ENCODE measurements at places on chromosomes 7 and 10. TPM values are rescaled to one million over a fixed set of nuclear protein-coding genes. Genes with fewer than 3 reads are reported as not detected.

Gene ARMC10
- 25.2 TPM for total RNA-seq

Gene GSTK1
- total RNA-seq, result 142 TPM

Gene POLR2J2
- not detected for total RNA-seq

Gene SFRP4
- total RNA-seq, result 0.33 TPM

Gene COL26A1
- total RNA-seq, result not detected

Gene C10orf90
- total RNA-seq, result not detected

Gene UPK3BL2
- 0.67 TPM for total RNA-seq

Gene UBTD1
- 29.5 TPM for total RNA-seq

Gene FAM180A
- total RNA-seq, result 0.10 TPM

Gene MYOF
- 256 TPM for total RNA-seq

Gene NYAP1
- total RNA-seq, result 2.9 TPM

Gene GPAM
- total RNA-seq, result 5.4 TPM

Gene PDE1C
- 7.2 TPM for total RNA-seq

Gene COL17A1
- total RNA-seq, result 3.3 TPM

Gene SPACDR
- 3.4 TPM for total RNA-seq

Gene FAM13C
- 0.73 TPM for total RNA-seq

Gene C7orf57
- total RNA-seq, result 0.15 TPM

Gene TMEM229A
- not detected for total RNA-seq

Gene OPALIN
- not detected for total RNA-seq

Gene GSTO2
- 0.30 TPM for total RNA-seq

Gene TUBB8
- 0.13 TPM for total RNA-seq

Gene GRID2IP
- total RNA-seq, result not detected

Gene DPP6
- not detected for total RNA-seq

Gene H2BK1
- not detected for total RNA-seq

Gene RARRES2
- total RNA-seq, result not detected

Gene OR2A42
- total RNA-seq, result not detected

Gene PNLIPRP3
- not detected for total RNA-seq

Gene OR2F1
- total RNA-seq, result not detected

Gene NAT16
- total RNA-seq, result not detected

Gene URGCP
- 19.5 TPM for total RNA-seq

Gene SEMA3E
- total RNA-seq, result 0.27 TPM

Gene NAPEPLD
- 3.1 TPM for total RNA-seq

Gene CPXM2
- 7.0 TPM for total RNA-seq

Gene DENND2A
- 0.15 TPM for total RNA-seq

Gene PGAM2
- not detected for total RNA-seq

Gene NKX2-3
- not detected for total RNA-seq

Gene ARHGAP19
- 17.5 TPM for total RNA-seq

Gene OR2A7
- not detected for total RNA-seq

Gene VAX1
- total RNA-seq, result not detected

Gene FRMPD2
- total RNA-seq, result 0.05 TPM

Gene XPNPEP1
- total RNA-seq, result 81.3 TPM

Gene MKX
- total RNA-seq, result not detected

Gene SFR1
- 13.3 TPM for total RNA-seq

Gene GJD4
- not detected for total RNA-seq

Gene PRSS2
- not detected for total RNA-seq

Gene AKR1C4
- total RNA-seq, result not detected

Gene RAPGEF5
- 56.5 TPM for total RNA-seq

Gene SPAM1
- total RNA-seq, result not detected

Gene C7orf33
- total RNA-seq, result not detected

Gene PAX4
- total RNA-seq, result not detected

Gene ANKRD30A
- total RNA-seq, result not detected

Gene LAMTOR4
- total RNA-seq, result 224 TPM

Gene SLC39A12
- not detected for total RNA-seq

Gene PIK3CG
- 4.7 TPM for total RNA-seq

Gene CYP2E1
- total RNA-seq, result under 0.01 TPM

Gene MMD2
- not detected for total RNA-seq

Gene C10orf62
- not detected for total RNA-seq

Measured in mammary microvascular endothelial cell (primary cell).